ENCODE measurements at places on chromosomes 13 and 19.
A peak's percentile ranks its signal among the peaks of the same experiment; 100 is the strongest.

- DNase-seq: no peak
Measured at GRCh38 chr19:1177322-1178114, 3.5 kb upstream of the SBNO2 start.

- no peak for DNase-seq
Measured at GRCh38 chr19:54415208-54415900, at the start of gene TTYH1. TTYH1 (plus strand) TSS chr19:54415464; CDS start chr19:54415553, 89 bp downstream.

- DNase-seq: no peak
Measured at GRCh38 chr13:84431646-84432045, 549.4 kb upstream of the SLITRK1 start.

DNA sequence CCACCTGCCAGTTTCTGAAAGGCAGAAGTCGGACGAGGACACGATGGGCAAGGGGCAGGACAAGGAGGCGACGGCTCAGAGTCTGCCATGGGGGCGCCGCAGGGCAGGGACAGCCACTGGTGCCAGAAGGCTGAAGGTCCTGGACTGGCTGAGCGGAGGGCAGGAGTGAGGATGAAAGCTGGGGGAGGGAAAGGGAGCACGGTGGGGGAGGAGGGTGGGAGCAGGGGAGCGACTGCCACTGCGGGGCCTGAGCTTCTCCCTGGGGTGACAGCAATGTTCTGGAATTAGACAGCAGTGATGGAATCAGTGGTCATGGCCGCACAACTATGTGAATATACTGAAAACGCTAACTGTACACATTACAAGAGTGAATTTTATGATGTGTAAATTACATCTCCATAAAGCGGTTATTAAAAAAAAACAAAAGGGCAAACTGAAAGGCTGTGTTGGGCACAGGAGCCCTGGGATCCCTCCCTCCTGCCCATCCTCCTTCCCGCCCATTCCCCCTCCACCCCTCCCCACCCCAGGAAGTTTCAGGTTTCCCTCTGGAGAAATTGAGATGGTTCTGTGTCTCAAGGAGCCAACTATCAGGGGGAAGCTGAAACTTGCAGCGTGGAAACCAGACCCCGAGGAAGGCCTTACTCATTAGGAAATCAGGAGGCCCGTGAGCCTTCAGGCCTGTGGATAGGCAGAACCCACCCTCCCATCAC lies 15.9 kb downstream of the MLLT1 start:
- no peak for DNase-seq

- DNase-seq: no peak
Measured at GRCh38 chr13:106277484-106278154, 257.8 kb downstream of the EFNB2 start.

DNA sequence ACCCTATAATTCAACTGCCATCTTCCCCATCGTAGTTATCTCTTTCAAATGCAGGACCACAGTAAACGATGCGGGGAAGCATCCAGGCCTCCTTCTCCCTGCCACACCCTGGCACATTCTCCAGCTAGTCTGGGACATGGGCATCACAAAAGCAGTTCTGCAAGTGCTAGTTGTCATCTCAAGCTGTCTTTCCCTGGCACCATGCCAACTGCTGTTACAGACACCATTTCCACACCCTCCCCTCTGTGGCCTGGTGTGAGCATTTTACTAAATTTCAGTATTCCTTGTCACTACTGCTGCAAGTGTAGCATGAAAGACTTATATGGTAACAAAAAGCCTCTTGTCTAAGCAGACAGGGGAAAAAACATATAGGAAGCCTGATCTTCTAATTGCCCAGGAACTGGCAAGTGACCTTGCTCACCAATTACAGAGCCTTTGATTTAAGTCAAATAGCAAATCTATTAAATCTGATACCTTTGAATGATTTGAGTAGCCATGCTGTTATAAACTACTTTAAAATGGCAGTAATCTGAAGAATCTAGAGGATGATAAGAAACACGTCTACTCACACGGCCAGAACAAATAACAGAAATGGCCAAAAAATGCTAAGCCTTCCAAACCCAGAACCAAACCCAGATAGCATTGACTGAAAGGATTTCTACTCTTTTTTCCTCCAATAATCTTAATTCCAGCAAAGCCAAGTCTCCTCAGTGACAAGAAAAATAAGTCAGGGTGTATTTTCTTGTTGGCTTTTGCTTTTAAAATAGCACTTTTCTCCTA lies 179.0 kb downstream of the NUFIP1 start:
- DNase-seq: peak; percentile 21

- no peak for DNase-seq
Measured at GRCh38 chr13:41196011-41196410, 1.6 kb upstream of the KBTBD7 start.

- DNase-seq: no peak
Measured at GRCh38 chr13:31022928-31023530, 90.6 kb downstream of the TEX26 start.

GRCh38 chr19:45074744-45075300 lies 1.5 kb downstream of the ZNF296 start:
- DNase-seq: no peak

- peak; percentile 52 for DNase-seq
Measured at GRCh38 chr19:16293118-16294091, 31.2 kb upstream of the KLF2 start.

DNA sequence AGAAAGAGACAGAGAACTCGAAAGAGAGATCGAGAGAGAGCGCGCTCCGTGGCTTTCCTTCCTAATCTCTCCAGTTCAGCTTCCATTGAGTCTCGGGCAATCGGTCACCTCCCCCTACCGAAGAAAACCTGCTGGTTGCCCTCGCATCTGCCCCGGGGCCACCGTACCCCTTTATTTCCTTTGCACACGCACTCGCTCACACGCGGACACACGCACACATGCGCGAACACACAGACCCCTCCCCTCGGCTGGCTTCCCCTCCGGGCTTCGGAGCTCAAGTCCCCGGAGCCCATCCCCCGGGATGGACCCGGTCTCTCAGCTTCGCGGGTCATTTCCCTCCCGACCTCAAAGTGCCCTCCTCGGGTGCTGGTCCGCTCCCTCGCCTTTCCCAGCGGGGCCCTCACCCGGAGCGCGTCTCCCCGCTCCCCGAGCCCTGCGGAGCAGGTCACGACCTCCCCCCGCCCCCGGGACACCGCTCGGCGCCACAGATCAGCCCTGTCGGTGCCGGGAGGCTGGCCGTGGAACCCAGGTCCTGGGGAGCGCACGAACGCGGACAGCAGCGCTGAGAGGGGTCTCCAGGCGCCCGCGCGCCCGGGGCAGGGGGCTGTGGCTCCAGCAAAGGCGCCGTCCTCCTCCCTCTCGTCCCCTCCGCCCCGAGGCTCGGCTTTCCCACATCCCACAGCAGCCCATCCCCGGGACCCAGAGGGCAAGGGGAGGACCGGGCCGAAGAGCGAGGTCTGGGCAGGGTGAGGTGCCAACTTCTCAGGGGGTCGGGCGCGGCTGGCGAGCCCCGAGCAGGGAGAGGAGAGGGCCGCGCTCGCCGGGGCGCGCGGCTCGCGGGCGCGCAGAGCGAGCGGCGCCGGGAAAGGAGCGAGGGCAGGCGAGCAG lies 1.8 kb downstream of the DACH1 start:
- no peak for DNase-seq

DNA sequence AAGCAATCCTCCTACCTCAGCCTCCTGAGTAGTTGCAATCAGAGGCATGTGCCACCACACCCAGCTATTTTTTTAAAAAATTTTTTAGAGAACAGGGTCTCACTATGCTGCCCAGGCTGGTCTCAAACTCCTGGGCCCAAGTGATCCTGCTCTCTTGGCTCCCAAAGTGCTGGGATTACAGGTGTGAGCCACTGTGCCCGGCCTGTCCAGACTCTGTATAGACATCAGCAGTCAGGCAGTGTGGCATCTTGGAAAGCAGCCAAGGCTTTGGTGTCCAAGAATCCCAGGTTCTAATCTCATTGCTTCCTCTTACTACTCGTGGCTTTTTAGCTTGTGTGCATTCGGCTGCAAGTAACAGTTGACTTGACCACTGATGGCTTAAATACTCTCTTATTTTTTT lies 43.4 kb downstream of the BICRA start:
- DNase-seq: peak; percentile 1

DNA sequence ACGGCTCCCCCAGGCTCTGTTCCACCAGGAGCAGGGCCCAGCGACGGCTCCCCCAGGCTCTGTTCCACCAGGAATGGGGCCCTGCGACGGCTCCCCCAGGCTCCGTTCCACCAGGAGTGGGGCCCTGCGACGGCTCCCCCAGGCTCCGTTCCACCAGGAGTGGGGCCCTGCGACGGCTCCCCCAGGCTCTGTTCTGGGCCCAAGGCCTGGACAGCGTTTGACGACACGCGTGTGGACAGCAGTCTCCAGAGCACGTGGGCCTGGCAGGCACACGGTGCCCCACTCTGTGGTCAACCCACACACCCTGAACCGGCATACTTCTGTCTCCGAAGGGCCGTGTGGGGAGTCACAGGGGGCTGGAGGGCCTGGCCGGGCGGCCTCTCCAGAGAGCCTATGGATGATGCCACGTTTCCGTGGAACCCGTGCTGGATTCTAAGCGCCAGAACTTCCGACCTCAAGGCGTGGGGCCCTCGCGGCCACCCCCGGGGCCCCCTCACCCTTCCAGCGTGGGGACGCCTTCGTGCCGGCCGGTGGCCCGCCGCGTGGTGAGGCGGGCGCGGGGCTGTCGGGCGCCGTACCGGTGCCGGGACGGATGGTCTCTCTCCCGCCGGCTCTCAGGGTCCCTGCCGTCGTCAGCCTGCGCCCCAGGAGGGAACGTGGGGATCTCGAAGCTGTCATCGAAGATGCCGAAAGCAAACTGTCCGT lies 11.6 kb downstream of the FGF22 start:
- DNase-seq: no peak

- no peak for DNase-seq
Measured at GRCh38 chr19:43524922-43525835, 1.8 kb downstream of the ETHE1 start.

GRCh38 chr13:36834299-36834698 lies 15.3 kb downstream of the RFXAP start:
- DNase-seq: no peak

GRCh38 chr19:46812977-46813838 lies 24.8 kb upstream of the SLC1A5 start:
- no peak for DNase-seq

- peak; percentile 24 for DNase-seq
Measured at GRCh38 chr13:34620074-34620850, 321.8 kb upstream of the NBEA start.

GRCh38 chr19:36773223-36773579 lies 594 bp upstream of the ZNF850 start:
- no peak for DNase-seq

- no peak for DNase-seq
Measured at GRCh38 chr19:32246006-32246405, 99.4 kb upstream of the ZNF507 start.

GRCh38 chr13:37369616-37370015 lies 229.0 kb downstream of the POSTN start:
- no peak for DNase-seq

- peak; percentile 10 for DNase-seq
Measured at GRCh38 chr19:1237754-1238368, at the start of gene CBARP. CBARP (minus strand) TSS chr19:1238005; CDS start chr19:1236100, 1,905 bp downstream.

GRCh38 chr13:73704587-73704986 lies 429.6 kb downstream of the KLF12 start:
- DNase-seq: no peak

GRCh38 chr13:34350671-34351070 lies 532.7 kb downstream of the RFC3 start:
- DNase-seq: no peak

DNA sequence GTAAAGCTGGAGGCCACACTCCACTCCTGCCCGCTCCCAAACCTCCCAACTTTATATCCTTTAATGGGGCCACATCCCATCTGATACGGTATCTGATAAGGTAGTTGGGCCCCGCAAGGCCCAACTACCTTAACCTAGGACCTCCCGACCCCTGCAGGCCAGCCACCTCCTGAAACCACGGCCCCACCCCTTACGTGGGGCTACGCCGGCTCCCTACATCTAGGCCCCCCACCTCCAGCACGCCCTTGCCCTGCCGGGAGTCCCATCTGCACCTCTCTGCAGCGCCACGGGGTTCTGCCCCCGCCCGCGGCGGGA lies 2.2 kb downstream of the IGFLR1 start:
- DNase-seq: no peak

DNA sequence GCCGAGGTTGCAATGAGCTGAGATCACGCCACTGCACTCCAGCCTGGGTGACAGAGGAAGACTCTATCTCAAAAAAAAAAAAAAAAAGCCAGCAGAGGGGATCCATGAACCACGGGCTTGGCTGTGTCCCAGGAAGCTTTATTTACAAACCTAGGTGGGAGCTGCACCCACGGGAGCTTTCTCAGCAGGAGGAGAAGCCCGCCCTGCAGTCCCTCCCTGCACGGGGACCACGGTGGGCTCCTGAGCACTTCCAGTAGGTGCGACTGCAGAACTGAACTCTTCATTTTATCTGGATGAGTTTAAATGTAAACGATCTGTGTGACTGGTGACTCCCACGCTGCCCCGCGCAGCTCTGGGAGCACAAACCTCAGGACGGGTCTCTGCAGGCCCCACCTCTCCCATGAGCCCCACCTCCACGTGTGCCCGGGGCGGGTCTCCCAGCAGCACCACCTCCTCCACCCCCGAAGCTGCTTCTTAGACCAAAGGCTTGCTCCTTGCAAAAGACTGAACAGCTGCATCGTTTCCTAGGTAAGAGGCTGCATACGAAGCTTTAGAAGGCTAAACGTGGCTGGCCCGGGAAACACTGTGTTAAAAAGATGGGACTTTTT lies 66.4 kb downstream of the SPACA7 start:
- DNase-seq: no peak

GRCh38 chr19:16829010-16829821 lies at the start of gene SIN3B:
SIN3B (plus strand) TSS chr19:16829398; CDS start chr19:16829421, 23 bp downstream.
- peak; percentile 73 for DNase-seq

DNA sequence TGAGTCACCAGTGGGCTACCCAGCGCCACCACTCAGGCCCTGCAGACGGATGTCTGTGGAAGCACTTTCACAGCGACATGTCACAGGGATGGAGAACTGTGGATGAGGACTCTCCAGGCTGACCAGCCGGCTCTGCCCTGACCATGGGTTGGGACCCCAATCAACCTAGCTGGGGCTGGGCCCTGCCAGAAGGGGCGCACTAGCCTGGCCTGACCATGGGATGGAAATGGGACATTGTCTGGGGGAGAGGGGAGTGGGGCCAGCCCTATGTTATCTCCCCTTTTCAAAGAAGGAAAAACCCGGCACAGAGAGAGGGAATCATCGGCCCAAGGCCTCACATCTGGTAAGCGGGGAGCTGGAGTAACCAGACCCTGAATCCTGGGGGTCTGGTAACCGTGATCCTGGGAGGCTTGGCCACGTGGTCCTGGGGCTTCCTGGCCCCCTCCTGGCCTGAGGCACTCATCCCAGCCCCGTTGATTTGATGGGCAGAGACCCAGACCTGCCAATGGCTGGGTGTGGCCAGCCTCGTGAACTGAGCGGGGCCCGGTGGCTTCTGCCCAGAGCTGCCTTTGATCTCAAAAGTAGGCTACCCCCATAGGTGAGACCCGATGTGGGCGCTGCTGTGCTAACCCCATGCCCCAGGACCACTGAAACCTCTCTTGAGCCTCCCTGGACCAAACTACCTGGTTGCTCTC lies 11.2 kb upstream of the SLC7A10 start:
- DNase-seq: no peak

GRCh38 chr19:5933391-5934068 lies 19.5 kb downstream of the CAPS start:
- DNase-seq: no peak

- no peak for DNase-seq
Measured at GRCh38 chr13:79637133-79637763, 156.3 kb downstream of the NDFIP2 start.
